ENCODE measurements at places on chromosomes 1 and 21. TPM values are rescaled to one million over a fixed set of nuclear protein-coding genes. Genes with fewer than 3 reads are reported as not detected.
A peak's percentile ranks its signal among the peaks of the same experiment; 100 is the strongest.

CLCA1 gene
- total RNA-seq, result not detected

GNAI3 gene
- total RNA-seq, result 10.0 TPM

DNA sequence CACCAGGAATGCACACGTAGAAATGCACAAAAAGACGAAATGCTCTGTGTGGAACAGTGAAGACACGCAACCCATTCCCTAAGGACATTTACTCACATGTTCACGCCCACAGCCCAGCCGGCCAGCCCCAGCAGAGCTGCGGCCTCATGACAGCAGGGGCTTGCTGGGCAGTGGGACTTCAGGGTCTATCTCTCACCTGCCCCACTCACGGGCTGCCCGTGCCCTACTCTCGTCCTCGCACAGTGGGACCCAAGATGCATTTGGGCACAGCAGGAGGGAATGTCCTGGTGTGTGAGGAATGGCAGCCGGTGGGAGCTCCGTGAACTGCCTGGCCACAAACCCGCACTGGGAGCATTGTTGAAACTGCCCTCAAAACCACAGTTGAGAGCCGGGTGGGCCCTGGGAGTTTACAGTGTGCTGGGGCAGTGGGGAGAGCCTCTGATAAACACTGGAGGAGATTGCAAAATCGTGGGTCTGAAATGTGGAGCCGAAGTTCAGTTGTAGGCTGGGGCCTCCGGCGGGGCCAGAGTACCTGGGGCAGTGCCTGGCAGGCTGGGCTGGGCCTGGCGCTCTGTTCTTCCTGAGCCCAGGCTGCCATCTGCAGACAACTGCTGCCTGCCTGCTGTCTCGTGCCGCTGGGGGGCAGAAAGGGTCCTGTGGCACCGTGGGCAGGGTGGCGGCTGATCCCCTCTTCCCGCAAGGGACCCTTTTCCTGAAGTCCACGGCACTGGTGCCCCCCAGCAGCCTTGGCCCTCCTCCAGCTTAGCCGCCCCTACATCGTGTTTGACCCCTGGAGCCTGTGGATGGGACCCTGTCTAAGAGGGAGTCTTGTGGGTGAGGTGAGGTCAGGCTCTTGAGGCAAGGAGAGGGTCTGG lies 20.7 kb upstream of the POFUT2 start:
- DNase-seq, result peak; percentile 49

DNA sequence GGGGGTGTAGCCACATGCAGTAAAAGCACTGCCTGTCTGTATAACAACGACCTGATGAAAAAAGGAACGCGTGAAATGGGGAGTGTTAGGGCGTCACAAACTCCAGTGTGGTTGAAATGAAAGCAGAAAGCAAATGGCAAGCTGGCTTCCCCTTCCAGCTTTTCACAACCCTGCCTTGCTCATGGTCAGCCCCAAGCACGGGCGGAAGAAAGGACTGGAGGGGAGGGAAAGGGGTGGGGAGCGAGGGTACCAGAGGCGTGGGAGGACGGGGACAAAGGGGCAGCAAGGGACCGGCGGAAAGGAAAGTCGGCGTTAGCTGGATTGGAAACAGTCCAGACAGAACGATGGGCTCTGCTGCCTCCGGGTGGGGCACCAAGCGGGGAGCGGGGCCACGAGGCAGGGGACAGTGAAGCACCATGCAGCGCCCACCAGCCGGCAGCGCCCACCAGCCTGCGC lies 9.6 kb downstream of the VPS26C start:
- DNase-seq, result peak; percentile 63

DNA sequence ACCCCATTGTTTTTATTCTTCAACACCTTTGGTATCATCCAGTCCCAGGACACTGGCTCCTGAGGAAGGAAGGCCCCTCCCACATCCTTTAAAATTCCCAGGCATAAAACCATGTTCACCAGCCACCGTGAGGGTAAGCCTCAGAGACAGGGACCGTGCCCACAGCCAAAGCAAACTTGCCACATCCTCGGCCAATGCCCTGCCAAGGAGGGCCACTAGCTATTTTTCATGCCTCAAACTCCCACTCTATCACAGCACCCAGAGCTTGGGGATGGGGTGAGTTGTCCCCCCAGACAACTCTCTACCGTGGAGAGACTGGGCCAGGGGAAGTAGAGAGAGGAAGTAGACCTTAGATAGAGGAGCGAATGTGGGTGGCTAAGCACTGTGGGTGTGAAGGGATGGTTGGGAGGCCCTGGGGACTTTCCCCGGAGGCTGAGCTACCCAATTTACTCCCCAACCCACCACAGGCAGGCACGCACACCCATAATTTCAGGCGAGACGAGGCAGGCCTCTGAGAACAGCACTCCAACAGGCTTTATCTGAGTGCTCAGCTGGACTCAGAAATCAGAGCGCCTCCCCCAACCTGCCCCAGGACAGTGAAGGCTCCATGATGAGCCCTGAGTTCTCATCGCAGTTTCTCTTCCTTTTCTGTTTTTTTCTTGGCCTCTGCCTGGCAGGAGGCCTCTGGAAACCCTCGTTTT lies 15.9 kb upstream of the BTG2 start:
- peak; percentile 97 for DNase-seq

DNA sequence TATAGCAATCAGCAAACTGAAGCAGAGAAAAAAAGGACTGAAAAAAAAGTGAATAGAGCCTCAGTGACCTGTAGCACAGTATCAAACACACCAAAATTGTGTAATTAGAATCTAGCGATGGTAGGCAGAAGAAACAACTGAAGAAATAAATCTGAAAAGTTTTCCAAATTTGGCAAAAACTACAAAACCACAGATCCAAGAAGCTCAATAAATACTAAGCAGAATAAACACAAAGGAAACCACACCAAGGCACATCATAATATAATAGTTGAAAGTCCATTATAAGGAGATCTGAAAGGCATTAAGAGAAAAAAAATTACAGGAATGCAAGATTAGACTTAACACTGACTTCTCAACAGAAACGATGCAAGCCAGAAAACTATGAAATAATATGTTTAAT lies 7.1 kb upstream of the IL12RB2 start:
- DNase-seq, result no peak

DNA sequence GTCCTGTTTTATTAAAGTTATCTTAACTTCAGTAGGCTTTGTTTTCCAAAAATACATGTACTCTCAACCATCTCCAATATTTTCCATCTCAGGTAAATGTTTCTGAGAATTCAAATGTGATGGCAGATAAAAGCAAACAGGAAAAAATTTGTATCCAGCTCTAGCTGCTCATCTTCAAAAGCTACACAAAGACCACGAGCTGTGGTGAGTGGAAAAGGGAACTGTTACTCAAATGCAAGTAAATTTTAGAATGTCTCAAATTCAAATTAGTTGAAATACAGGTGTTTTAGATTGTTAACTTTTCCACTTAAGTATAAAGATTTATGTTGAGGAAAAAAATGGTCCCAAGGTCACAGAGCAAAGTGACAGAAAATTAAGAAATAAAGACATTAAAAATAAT lies 216.0 kb downstream of the SLC45A1 start:
- DNase-seq, result no peak

GRCh38 chr1:235486321-235486720 lies 17.9 kb downstream of the B3GALNT2 start:
- no peak for DNase-seq

DNA sequence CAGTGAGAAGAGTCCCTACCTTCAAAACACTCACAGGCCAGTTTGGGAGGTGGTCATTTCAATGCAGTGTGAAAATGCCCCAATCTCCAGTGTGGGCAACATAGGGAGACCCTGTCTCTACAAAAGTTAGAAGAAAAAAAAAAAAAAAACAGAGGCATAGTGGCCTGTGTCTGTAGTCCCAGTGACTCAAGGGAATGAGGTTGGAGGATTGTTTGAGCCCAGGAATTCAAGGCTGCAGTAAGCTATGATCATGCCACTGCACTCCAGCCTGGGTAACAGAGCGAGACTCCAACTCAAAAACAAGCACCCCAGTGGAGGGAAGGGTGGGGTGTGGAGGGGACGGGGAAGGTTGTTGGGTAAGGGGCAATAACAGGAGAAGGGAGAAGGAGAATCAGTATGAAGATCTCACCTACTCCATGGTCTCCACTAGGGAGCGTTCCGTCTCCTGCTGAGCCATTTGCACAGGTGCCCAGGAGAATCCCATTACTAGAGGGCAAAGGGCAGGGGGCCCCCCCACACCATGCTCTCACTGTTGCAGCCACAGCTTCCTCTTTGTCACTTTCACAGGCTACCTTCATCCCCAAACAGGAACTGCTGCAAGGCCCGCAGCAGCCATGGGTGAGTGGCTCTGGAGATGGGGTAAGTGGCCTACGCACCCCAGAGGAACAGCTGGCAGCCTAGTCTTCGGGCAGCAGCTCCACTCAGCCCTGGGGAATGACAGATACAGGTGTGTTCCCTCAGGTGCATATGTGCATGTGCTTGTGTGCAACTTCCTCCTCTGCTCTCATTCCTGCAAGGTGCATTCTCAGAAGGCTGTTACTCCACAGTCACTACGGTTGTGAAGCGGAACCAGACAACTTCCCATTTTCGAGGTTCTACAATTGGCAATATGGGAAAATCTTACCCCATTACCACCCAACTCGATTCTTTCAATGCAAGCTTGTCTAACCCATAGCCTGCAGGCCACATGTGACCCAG lies 87.9 kb upstream of the LYST start:
- DNase-seq, result peak; percentile 64

- no peak for DNase-seq
Observed at GRCh38 chr1:186672596-186672995, 7.6 kb downstream of the PTGS2 start.

- DNase-seq, result no peak
Observed at GRCh38 chr1:203685168-203685567, 58.5 kb downstream of the ATP2B4 start.

DNA sequence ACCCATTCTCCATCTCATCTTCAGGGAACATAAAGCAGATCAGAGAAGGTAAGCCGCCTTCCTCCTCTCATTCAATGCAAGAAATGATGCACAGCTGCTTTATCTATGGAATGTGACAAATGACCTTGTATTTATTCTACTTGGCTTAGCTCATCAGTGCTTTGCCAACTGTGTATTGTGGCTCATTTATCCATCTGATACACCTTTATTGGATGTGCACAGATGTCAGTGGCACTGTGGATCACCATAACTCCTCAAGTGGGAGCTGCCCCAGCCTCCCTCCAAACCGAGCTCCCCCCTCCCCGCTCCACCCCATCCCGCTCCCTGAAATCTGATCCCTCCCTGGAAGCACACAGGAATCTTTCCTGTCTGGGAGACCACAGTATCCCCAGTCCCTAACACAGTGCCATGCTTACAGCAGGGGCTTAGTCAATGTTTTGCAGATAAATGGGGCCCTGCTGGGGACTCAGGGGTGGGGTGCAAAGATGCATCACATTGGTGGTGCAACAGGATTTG lies 156.0 kb upstream of the RAB4A start:
- no peak for DNase-seq

DNA sequence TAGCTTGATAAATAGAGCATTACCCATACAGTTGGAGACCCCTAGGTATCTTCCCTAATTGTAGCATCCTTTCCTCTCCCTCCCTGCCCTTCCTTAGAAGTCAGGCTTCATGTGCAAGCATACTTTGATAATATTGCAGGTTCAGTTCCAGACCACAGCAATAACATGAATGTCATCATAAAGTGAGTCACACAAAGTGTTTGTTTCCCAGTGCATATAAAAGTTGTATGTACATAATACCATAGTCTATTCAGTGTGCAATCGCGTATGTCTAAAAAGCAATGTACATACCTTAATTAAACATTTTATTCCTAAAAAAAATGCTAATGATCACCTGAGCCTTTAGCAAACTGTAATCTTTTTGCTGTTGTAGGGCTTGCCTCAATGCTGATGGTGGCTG lies 33.4 kb upstream of the KAZN start:
- no peak for DNase-seq

- DNase-seq, result no peak
Observed at GRCh38 chr1:153570874-153571273, 5.2 kb upstream of the S100A2 start.

DNA sequence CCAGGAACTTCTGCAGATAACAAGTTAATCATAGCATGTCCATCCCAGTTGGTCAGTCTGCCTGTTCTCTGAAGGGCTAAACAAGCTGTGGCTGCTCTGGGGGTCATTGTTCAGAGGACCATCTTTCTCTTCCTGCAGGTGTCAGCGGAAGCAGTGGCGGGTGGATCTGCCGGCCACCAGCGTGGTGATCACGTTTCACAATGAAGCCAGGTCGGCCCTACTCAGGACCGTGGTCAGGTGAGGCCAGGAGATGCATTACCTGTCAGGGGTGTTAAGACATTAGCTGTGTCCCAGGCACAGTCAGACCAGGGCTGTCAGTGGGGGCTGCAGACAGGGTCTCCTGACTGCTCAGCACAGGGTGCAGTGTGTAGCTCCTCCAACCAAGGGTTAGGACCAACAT lies 168.8 kb downstream of the GALNT2 start:
- DNase-seq, result no peak

DNA sequence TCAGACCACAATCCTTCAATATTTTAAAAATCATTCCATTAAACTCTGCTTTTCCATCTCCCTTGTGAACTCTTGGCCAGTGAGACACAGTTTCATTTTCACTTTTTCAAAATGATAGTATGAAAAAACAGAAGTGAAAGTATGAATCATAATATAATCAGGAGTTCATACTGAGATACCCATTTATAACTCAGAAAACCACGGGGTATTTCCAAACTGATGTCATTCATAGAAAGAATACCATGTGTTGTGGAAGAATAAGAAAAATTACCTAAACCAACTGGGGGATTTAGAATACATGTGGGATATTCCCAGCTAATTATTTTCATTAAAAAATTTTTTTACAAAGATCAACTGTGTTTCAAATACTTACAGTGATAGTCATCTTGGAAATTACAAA lies 149.9 kb downstream of the MRPL39 start:
- no peak for DNase-seq

DNA sequence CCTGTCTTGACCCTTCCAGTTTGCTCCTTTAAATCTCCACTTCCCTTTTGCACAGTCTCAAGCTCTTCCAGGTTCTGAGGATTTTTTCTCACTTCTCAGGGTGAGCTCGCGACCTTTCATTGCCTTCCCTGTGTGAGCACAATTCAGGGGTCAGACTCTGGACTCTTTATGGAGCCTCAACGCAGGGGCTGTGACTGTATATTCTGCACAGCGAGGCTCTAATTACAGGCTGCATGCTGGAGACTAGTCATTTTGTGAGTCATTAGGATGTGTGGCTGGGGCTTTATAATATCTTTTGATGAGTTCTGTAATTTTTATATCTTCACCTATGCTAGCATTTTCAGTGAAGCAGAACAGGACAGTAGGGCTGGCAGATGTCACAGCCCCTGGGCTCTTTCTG lies 270.7 kb downstream of the KAZN start:
- DNase-seq, result no peak

DNA sequence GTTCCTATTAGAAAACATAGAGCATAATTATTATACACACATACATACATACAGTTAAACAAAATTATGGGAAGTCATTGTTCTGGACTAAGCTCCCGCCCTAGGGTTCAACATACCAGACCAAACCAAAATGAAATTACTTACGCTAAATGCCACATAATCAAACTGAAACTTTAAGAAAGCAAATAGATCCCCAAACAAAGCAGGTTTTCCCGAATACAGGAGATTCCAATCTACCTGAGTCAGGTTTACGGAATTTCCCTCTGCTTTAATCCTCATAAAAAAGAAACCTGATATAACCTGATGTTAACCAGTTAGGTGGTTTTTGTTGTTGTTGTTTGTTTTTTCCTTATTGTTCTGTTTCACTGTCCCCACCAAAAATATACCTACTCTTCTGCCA lies 1886.9 kb downstream of the NCAM2 start:
- DNase-seq, result no peak

GRCh38 chr1:2546515-2547209 lies 9.5 kb upstream of the TNFRSF14 start:
- DNase-seq, result peak; percentile 88

- DNase-seq, result no peak
Observed at GRCh38 chr1:223747838-223748335, 35.5 kb downstream of the CAPN2 start.

GRCh38 chr1:171743081-171743870 lies 1.4 kb upstream of the VAMP4 start:
- no peak for DNase-seq

GRCh38 chr1:239682960-239683359 lies 296.6 kb downstream of the CHRM3 start:
- no peak for DNase-seq

Measured in natural killer cell treated with Interleukin-12 subunit alpha and Interleukin-12 subunit beta and Interleukin-15 and Interleukin-18, amount 100 ng/mL, for 72 hours (primary cell).